NCI-H187 (cell line): ENCODE measurements at places on chromosomes 1 and 21.
A peak's percentile ranks its signal among the peaks of the same experiment; 100 is the strongest.

GRCh38 chr1:47572731-47573430, 135.0 kb downstream of the FOXD2 start:
- no peak for DNase-seq

DNA sequence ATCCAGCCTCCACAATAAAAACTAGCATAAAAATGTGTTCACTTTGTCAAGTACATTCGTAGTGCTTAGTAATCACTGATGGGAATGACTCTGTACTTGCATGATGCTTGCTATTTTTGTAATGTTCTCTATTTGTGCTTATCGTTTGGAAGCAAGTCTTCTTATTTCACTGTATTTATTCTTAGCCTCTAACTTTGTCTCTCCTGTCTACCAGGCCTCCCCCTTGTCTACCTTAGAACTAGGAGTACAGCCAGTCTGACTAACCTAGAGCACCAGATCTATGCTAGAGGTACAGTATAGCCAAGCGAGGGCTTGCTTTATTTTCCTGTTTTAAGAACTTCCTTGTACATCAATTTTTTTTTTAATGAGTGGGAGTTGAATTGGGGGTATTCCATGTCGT, 108.2 kb downstream of the VPS13D start:
- DNase-seq: no peak

- DNase-seq: no peak
Observed at GRCh38 chr1:10699470-10699835, 97.0 kb downstream of the CASZ1 start.

GRCh38 chr1:209382231-209383100, 201.0 kb upstream of the CAMK1G start:
- no peak for DNase-seq

GRCh38 chr1:240093120-240093961, 1.7 kb downstream of the FMN2 start:
- DNase-seq: no peak

- no peak for DNase-seq
Observed at GRCh38 chr1:98769162-98769561, 107.6 kb downstream of the SNX7 start.

GRCh38 chr1:231460614-231461013, 38.5 kb upstream of the EGLN1 start:
- no peak for DNase-seq

DNA sequence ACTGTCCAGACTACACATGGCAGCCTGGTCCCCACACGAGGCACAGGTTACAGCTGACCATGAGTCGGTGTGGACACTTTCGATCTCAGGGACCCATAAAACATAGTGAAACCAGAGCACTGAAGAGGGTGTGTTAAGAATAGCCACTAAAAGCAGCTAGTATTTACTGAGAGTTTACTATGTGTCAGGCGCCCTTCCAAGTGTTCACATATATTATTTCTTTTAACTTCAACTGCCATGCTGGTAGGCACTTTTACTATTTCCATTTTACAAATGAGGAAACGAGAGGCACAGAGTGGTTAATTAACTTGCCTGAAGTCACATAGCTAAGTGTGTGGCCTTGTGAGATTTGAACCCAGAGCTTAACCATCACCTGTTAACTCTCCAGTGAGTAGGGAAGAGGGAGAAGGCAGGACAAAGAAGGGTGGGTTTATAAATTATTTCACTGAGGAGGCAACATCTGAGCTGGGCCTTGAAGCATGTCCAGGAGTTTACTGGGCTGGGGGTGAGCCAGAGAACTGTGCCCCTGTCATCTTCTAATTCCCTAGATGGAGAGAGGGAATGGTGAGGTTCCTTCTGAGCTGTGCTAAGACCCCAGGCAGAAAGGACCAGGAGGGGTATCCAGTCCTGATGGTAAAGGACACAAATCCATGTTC, 20.7 kb downstream of the ABCA4 start:
- no peak for DNase-seq

- no peak for DNase-seq
Observed at GRCh38 chr1:63636192-63637105, 43.2 kb downstream of the PGM1 start.

DNA sequence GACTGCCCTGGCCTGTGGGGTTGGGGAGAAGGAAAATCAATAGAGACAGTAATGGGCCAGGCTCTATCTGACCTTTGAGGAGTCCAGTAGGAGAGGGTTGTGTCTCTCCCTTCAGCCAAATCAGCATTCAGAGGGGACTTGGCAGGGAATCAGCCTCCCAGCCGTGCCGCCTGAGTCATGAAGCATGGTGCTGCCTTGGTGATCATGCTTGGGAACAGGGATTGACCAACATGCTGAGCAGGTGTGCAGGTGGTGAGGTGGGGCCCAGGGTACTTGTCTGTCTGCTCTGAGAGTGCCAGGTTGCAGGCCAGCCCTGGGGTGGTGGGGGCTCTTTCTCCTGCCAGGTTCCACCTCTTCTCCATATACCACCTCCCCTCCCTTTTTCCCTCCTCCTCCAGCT, 58.9 kb upstream of the TLR5 start:
- DNase-seq: no peak

DNA sequence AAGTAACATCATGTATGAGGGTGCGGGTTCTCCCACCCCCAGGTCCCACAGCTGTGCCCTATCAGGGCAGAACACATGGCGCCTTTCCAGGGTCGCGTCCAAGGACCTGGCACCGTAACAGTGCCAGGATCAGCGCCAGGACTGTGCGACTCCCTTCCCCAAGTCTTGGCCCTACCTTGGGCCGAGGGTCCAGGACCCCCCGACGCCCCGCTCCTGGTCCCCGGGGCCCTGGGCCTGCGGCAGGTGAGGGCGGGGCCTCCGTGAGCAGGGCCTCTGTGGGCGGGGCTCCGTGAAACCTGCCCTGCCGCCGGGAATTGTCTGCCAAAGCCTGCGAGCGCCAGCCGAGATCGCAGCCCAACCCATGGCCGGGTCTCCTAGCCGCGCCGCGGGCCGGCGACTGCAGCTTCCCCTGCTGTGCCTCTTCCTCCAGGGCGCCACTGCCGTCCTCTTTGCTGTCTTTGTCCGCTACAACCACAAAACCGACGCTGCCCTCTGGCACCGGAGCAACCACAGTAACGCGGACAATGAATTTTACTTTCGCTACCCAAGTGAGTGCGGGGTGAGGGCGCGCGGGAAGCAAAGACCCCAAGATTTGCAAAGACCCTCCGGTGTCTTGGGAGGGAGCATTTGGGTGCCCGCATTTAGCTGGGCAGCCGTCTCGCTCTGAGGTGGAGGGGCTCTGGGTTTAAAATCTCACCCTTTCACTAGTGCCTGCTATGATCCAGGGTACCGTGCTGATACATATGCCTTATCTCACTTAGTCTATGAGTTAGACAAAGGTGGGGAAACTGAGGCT, at the start of gene RHBG:
RHBG (plus strand) TSS at position 323 of the 796 bp plus-strand sequence; CDS start at position 362, 39 bp downstream.
- DNase-seq: peak; percentile 55

DNA sequence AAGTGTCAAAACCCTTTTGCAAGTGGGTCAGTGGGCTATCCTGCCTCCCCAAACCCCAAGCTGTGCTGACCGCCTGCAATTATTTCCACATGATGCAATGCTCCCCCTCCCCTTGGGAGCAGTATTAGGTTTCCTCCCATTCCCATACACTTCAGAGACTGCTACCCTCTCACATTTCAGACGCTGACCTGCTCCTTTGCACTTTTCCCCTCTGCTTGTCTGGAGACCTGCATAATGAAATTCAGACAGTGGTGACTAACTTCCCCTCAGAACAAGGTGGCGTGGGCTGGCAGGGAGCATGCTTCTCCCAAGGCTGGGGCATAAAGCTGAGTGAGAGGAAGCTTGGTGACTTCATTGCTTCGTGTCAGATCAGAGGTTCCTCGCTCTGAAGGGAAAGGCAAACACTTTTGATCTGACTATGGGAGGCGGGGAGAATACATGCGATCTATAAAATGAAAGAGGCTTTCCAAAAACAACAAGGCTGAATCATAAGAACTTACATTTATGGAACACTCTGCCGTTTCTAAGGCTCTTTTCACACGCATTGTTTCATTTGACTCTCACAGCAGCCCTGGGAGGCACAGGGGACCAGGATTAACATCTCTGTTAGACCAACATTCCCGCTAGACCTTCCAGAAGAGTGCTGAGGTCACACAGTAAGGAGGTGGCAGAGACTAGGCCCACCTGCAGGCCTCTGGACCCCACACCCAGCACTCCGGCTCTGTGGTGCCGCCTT, 27.5 kb upstream of the ROR1 start:
- DNase-seq: no peak

GRCh38 chr1:177333936-177334595, 163.3 kb downstream of the BRINP2 start:
- no peak for DNase-seq

GRCh38 chr1:51924455-51924854, 45.9 kb upstream of the NRDC start:
- no peak for DNase-seq

- no peak for DNase-seq
Observed at GRCh38 chr1:53511323-53511932, 52.2 kb downstream of the DMRTB1 start.

DNA sequence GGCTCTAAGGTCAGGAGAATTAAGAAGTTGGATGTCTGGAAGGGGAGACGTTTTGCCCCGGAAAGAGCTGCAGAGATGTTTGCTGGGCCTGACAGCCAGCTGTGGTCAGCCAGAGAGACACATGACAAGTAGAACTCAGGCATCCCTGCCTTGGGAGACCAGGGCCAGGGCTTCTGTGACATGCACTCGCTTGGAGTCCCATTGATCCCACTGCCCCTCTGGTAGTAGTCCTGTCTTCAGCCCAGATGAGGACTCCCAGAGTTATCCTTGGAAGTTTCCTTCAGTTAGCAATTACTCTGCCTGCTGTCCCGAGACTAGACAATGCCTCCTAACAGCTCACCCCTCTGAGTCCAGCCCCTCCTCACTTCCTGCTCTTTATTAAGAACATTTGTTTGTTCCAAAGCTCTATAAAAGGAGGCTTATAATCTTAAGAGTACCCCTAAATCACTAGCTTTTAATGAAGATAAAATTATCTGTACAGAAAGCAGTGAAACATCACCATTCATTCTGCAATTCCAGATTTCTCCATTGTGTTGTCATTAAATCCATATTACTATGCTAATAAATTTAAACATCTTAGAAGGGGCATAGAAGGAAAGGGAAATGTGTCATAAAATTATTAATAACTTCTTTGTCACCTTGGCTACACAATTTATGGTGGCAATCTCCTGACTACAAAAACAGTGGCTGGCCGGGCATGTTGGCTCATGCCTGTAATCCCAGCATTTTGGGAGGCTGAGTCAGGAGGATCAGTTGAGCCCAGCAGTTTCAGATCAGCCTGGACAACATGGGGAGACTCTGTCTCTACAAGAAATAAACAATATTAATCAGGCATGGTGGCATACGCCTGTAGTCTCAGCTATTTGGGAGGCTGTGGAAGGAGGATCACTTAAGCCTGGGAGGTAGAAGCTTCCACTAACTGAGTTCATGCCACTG, 94.2 kb downstream of the KCNK1 start:
- DNase-seq: no peak

DNA sequence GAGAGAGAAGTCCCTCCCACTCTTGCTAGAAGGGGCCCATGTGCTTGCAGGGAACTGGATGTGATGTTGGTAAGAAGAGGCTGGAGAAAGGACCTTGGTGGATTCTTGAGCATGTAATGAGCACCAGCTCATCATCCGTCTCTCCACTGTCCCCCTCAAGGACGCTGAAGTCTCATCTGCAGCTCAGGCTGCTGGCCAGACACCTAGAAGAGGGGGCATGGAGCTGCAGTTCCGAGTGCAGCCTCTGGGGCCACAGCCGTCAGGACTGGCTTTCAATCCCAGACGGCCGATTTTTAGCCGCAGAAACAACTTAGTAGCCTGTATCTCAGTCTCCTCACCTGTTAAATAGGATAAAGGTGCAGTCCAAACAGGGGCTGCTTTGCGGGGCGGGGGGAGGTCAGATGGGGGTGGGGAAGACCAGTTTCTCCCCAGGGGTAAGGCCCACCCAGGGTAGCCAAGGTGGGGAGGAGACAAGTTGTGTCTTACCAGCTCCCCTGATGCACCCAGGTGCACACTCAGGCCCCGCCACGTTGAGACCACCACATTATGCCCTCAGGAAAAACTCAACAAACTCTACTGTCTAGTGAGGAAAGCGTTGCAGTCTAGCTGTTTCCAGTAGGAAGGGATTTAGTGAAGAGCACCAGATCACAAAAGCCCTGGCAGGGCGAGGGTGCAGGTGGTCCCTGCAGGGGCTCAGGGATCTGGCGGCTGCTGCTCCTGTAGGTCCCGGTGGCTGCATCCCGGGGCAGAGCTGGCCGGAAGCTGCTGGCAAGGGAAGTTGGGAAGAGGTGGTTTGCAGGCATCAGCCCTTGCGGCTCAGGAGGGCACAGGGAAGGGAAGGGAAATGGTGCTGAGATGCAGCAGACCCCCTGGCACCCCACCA, 29.5 kb downstream of the LDLRAP1 start:
- DNase-seq: no peak

- peak; percentile 42 for DNase-seq
Observed at GRCh38 chr1:44652445-44653106, 21.7 kb downstream of the TMEM53 start.

GRCh38 chr1:193335806-193336428, 149.5 kb upstream of the B3GALT2 start:
- no peak for DNase-seq

DNA sequence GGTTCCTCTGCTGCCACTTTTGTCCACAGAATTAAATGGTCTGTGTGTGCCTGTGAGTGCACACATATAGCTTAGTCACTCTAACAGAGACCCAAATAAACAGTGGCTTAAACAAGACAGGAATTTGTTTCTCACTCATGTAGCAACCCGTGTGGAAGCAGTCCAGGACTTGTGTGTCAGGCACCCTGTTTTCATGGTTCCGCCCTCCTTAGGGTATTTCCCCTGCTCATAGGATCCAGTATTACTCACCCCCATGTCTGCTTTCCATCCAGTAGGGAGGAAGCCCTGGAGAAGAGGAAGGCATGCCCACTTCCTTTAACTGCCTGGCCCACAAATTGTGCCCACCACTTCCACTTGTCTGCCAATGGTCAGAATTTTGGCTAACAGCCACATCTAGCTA, 41.3 kb upstream of the TACSTD2 start:
- no peak for DNase-seq

DNA sequence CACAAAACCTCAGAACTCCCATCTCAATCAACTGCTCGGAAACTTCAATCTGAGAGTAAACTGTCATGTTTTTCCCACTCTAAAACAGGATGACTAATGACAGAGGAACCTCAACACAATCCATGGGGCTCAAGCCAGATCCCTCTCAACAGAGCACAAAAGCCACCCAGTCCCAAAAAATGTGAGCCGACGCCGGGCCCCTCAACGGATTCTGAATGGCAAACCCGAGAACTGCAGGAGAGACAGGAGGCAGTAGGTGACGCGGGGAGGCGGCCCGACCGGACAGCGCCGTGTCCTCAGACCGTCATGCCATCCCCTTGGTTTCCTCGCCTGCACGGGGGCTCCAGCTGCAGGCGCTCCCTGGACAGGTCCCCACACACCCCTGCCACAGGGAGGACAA, 53.4 kb downstream of the SSBP3 start:
- no peak for DNase-seq

- DNase-seq: no peak
Observed at GRCh38 chr1:198519639-198520501, 20.6 kb downstream of the ATP6V1G3 start.

GRCh38 chr1:97337250-97338030, 583.4 kb downstream of the DPYD start:
- DNase-seq: no peak
